Skin of body (tissue), 3 donors: ENCODE measurements at places on chromosomes 6 and 20. TPM values are rescaled to one million over a fixed set of nuclear protein-coding genes. Genes with fewer than 3 reads are reported as not detected.

DNA sequence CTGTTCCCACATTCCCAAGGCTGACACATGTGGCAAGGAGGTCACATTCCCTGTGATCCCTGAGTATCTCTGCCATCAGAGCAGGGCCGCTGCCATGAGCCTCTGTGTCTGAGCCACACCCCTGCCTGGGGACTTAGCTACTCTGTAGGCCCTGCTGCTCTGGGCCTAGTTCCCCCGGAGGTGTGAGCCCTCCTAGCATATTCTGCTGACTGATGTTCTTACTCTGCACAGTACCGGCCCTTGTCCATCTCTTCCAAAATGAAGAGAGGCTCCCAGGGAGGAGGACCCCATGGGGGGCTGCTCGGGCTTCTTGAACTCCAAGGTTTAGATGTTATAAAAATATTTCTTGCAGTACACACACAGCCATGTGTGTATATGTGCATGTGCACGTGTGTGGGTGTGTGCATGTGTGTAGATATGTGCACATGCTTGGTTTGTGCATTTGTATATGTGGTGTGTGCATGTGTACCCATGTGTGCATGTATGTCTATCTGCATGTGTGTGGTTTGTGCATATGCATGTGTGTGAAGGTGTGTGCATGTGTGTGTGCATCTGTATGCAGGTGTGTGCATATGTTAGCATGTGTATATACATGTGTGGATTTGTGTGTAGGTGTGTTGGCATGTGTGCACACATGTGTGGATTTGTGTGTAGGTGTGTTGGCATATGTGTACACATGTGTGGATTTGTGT, 101.2 kb downstream of the ERMARD start:
- DNase-seq = no peak

DNA sequence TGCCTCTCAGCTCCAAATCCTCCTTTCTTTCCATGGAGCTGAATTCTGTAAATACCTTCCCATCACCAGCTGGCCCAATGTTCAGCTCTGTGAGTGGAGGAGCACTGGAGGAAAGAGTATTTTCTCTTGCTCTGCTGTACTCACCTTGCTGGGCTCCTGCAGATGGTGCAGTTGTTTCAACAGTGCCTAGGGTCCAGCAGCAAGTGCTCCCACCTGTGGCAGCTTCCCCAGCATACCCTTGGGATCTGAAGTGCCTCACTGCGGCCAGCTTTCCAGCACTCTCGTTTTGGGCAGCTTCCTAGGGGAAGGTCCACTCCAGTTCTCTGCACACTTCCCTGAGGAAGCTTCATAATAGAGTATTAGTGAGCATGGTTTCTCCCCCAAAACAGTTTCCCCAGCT, 170.9 kb downstream of the ARHGAP18 start:
- no peak for DNase-seq

- no peak for DNase-seq
Observed at GRCh38 chr6:42028234-42029061, 21.9 kb upstream of the TAF8 start.

DNA sequence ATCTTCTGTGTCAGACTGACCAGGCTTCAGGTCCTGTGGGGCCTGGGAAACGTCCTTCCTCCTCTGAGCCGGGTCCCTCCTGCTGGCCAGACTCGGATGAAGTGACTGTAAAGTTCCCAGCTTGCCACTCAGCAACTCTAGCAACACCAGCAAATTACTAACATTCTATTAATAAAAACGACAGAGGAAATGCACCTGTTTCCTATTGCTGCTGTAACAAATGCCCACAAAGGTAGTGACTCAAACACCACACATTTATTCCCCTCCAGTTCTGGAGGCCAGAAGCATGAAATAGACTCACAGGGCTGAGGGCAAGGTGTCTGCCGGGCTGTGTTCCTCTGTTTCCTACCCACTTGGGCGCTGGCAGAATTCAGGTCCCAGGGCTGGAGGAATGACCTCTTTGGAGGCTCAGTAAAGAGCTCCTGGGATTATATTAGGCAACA, 48.8 kb downstream of the CTCFL start:
- DNase-seq = no peak

GRCh38 chr20:650954-651353, 2.0 kb downstream of the SRXN1 start:
- no peak for DNase-seq

- no peak for DNase-seq
Observed at GRCh38 chr20:21234806-21235483, 68.2 kb upstream of the XRN2 start.

DNA sequence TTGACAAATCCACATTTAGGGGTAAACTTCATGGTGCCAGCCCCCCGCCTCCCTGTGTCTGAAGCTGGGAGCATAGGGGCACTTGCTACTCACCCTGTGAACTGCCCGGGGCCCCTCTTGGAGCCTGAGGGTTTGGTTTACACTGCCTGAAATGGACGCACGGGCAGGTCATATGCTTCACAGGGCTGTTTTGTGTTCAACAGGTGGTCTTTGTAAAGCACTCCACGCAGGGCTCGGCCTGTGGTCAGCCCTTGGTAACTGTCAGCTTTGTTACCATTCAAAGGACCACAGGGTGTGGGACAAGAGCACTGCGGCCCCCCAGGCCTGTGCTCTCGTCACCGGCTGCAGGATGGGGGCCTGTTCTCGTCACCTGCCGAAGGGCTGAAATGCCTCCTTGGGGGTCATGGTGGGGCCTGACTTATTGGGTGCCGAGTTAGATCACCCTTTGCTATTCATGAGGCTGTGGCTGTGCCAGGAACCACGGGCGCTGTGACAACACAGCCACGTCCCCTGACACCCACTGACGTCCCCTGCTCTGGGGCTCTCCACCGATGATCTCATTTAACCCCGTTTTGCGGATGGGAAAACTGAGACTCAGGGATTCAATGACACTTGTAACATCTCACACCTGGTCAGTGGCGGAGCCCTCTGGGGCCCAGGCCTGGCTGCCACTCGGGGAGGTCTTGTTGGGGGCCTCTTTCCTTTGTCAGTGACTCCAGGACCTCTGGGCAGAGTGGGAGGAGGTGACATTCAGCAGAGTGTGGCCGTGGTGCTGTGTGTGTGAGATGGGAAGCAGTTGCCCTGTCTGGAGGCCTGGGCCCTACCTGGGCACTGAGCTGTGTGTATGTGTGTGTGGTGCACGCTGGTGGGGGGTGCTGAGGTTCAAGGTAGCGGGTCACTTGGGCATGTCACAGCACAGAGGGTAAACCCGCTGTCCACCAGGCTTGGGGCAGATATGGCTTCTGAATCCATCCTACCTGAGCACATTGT, 24.9 kb downstream of the ZBP1 start:
- DNase-seq = no peak

GRCh38 chr6:166774292-166774691, 147.2 kb upstream of the RPS6KA2 start:
- no peak for DNase-seq

GRCh38 chr20:48180024-48180423, 394.7 kb upstream of the SULF2 start:
- DNase-seq = no peak

DNA sequence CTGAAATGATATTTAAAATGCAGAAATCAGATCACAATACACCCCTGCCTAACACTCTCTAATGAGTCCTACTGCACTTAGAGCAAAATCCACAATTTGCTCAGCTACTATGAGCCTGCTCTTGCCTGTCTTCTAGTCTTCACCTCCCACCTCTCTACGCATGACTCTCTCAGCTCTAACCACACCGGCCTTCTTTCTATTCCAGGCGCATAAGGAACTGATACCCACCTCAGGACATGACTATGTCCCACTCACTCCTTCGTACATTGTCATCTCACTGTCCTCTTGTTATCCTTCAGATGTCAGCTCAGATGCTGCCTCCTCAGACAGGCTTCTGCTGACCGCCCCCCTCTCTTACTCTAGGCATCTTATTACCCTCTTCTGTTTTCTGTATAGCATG, 201.0 kb upstream of the FLRT3 start:
- no peak for DNase-seq

SPTLC3 gene
- total RNA-seq = 32.3 TPM
